Inflammatory macrophage (primary cell): ENCODE measurements at places on chromosomes 3 and 15.

DNA sequence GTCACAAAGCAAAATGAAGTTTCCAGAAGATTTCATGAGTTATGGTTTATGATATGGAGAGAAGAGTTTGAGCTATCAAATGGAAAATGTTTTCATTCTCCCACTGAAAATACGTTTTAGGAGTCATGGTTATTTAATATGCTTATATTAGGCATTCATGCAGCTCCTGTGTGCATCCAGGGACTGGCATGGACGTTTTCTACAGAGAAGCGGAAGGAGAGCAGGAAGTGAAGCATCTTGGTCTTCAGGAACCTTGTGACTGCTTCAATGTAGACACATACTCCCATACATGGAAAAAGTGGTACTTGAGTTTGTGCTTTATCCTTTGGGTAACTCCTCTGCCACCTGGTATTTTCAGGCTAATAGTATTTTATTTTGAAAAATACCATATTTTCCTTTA lies 43.3 kb upstream of the TOP2B start:
- DNase-seq, result no peak

DNA sequence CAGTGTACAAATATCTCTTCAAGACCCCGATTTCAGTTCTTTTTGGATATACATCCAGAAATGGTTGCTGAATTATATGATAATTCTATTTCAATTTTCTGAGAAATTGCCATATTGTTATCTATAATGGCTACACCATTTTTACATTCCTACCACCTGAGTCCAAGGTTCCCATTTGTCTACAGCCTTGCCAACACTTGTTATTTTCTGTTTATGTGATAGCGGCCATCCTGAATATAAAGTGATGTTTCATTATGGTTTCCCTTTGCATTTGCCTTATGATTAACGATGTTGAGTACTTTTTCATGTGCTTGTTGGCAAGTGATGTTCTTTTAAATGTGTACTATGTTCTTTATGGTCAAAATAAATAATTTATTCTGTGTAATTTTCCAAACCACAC lies 8.5 kb downstream of the NR1I2 start:
- DNase-seq, result no peak

DNA sequence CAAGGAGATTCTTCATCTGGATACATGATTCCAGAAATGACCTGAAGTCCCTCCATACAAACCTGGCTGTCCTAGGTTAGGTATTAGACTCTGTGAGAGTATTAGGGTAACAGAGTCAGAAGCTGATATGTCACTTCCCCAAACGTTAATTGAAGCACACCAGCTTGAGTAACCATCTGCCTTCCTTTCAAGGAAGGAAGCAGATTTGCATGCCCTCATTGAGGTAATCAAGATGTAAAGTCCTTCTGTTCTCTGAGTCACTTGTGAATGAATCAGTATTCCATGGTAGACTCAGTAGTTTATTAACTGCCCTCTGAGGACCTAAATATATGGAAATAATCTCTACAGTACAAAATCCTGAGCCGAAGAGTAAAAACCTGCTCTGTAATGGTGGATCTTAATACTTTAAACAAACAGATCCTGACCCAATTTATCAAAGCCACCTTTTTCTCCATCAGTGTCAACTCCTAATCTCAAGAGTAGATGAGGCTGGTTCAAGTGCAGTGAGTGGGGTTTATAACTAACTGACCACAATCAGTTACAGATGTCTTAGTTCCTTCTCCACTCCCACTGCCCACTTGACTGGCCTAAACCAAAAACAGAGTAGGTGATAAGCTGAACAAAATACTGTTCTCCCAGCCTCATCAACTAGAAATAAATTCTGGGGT lies 246.2 kb upstream of the CHRM5 start:
- DNase-seq, result peak; percentile 69

GRCh38 chr15:53034767-53035245 lies 244.7 kb upstream of the ONECUT1 start:
- no peak for DNase-seq

GRCh38 chr3:152402695-152403451 lies 134.1 kb downstream of the MBNL1 start:
- no peak for DNase-seq

DNA sequence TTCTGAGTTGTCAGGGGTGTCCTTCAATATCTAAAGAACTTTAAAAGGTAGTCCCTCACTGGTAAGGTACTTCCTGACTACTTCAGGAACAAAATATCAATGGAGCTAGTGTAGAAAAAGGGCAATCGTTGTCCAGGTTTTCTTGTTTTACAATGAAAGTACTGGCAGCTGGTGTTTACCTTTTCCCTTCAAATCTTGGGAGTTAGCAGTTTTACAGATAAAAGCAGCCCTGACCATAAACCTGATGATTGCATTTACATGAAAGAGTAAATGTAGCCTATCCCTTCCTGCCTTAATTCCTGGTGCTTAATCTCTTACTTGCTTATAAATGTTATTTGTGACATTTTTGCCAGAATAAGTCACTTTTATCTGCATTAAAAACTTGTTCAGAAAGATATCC lies 559.9 kb upstream of the ARPP21 start:
- no peak for DNase-seq

DNA sequence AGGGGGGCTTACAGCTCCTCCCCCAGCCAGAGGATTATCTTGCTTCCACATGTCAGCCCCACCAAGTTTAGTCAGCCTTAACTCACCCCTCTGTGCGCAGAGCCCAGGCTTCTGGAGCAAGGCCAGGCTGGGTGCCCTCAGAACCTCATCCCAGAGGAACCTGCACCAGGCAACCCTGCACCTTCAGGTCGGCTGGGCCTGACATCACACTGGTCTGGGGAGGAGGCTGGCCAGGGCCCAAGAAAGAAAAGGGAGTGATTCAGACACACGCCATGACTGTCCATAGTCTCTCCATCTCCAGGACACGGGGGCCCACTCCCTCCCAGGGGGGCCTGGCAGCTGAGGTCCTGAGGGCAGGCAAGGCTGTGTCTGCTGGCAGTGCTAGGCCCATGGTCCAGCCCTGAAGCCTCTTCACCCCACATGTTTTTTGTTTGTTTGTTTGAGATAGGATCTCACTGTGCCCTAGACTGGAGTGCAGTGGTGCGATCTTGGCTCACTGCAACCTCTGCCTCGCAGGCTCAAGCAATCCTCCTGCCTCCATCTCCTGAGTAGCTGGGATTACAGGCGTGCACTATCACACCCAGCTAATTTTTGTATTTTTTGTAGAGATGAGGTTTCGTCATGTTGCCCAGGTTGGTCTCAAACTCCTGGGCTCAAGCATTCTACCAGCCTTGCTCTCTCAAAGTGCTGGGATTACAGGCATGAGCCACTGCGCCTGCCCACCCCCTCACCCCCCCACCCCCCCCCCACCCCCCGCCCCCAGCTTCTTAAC lies 11.1 kb downstream of the TNK2 start:
- no peak for DNase-seq

DNA sequence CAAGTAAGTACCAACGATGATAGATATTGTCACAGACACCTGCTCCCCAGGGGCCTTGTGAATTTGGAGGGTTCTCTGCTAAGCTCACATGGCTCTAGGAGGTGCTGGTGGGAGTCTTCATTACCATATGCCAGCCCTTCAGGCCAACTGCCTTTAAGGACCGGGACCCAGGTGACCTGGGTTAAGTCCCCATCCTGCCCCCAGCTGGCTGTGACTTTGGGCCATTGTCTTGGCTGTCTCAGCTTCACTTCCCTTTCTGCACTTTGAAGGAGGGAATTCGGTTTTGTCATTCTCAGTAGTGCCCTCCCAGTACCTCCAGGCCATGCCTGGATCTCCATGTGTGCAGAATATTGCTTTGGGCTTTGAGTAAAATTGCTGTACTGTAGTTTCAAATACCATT lies 72.8 kb upstream of the ACAD9 start:
- peak; percentile 48 for DNase-seq

GRCh38 chr3:53478166-53478830 lies 16.1 kb upstream of the CACNA1D start:
- DNase-seq, result no peak

DNA sequence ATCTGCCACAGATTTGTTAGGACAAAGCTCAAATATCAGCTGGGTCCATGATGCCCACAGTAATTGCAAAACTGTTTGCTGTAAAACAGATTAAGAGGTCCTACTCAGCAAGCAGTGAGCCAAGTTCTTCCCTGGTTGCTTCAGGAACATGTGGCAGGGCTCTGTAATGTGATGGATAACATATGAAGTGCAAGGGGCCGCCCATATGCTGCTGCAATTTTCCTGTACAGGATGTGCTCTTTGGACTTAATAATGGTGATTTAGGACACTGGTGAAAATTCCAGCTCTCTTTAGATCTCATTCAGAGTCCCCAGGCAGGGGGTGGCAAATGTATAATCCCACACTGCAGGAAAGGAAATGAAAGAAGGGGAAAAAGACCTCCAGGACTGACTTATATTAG lies 289.4 kb downstream of the LSAMP start:
- DNase-seq, result no peak

GRCh38 chr15:99961011-99961441 lies 227.8 kb upstream of the LYSMD4 start:
- no peak for DNase-seq

- DNase-seq, result no peak
Measured at GRCh38 chr3:129758785-129759320, 134.7 kb downstream of the TMCC1 start.

GRCh38 chr3:129278966-129279906 lies 566 bp downstream of the HMCES start:
- DNase-seq, result peak; percentile 45

- no peak for DNase-seq
Measured at GRCh38 chr3:79161941-79162340, 605.9 kb downstream of the ROBO1 start.

- DNase-seq, result no peak
Measured at GRCh38 chr3:43423142-43423541, 136.8 kb downstream of the SNRK start.

GRCh38 chr3:64686446-64686908 lies 1.3 kb downstream of the ADAMTS9 start:
- DNase-seq, result no peak

GRCh38 chr3:11705049-11705448 lies 61.3 kb upstream of the VGLL4 start:
- DNase-seq, result no peak

DNA sequence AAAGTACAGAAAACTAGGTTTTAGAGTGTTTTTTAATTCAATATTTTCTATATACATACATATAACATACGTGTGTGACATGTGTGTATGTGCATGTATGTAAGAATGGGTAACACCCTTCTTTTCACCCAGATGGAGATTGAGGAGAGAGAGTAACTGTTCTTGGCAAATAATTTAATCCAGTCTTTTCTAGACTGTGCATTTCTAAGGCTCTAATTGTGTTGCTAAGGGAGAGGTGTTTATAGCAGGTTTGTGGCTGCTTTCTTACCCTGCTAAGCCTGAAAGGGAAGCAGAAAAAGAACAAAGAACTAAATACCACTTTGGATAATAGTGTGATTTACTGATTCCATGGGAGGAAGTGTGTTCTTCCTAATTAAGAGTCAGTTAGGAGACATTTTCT lies 46.0 kb upstream of the ALDH1L1 start:
- no peak for DNase-seq

- DNase-seq, result no peak
Measured at GRCh38 chr3:101036213-101036618, 43.0 kb upstream of the ABI3BP start.

DNA sequence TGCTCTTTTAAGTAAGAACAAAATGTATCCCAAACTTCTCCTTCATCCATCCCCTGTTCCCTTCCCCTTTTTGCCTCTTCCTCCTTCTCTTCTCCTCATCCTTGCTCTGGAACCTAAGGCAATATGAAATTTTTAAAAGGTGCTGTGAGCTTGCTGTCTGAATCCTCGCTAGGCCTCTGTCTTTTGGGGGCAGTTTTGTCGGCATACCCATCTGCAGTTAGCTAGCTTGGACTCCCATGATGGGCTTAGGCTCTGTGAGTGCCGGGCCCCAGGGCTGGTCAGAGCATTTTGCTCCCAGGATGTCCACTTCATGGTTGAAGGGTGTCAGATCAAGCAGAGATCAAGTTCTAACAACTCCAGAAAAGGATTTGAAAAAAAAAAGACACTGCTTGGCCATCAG lies 18.6 kb downstream of the ZIC1 start:
- no peak for DNase-seq

GRCh38 chr3:79167651-79168416 lies 600.0 kb downstream of the ROBO1 start:
- DNase-seq, result no peak

DNA sequence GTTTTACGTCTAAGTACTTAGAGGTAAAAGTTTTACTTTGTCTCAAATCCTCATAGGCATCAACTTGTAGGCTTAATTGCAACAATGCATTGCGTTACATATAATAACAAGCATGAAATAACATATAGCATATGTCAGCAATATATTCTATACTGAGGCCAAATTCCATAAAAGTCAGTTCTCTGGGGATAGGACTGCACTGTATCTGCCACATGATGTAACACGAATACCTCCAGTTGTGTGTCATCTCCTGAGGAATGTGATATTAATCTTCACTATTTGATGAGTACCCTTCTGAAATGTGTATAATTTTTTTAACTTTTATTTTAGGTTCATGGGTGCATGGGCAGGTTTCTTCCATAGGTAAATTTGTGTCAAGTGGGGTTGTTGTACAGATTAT lies 126.4 kb downstream of the IMPG2 start:
- no peak for DNase-seq

- DNase-seq, result no peak
Measured at GRCh38 chr3:117728226-117728625, 1018.6 kb downstream of the TUSC7 start.

GRCh38 chr3:148367756-148368155 lies 329.9 kb upstream of the AGTR1 start:
- DNase-seq, result no peak

- DNase-seq, result no peak
Measured at GRCh38 chr3:22940285-22940684, 262.8 kb upstream of the UBE2E2 start.

DNA sequence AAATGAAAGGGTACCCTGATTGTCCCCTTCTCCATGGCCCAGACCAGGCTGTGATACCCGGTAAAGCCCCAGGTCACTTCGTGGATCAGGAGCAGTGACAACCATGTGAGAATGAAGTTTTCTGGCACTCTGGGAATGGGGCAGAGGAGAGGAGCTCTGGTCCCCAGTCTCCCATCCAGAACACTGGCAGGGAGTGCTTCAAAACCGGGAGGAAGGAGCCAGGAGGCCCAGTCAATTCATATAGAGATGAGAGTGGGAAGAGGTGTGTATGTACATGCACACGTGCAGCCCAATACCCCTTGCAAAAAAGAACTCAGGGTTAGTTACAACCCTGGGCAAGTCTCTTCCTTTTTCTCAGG lies 101.4 kb upstream of the TLE3 start:
- no peak for DNase-seq
